Breast epithelium (tissue), 4 donors: ENCODE measurements at places on chromosomes 7 and 10. TPM values are rescaled to one million over a fixed set of nuclear protein-coding genes. Genes with fewer than 3 reads are reported as not detected.

- DNase-seq: no peak
- no peaks in the 10 kb centered on the region for H3K27me3 ChIP-seq
- H3K36me3 ChIP-seq: no peaks in the 10 kb centered on the region
- no peaks in the 10 kb centered on the region for H3K4me1 ChIP-seq
Observed at GRCh38 chr7:31997423-31997822, 72.8 kb downstream of the PDE1C start.

The CYCS gene
- 18.1 TPM for total RNA-seq

DNA sequence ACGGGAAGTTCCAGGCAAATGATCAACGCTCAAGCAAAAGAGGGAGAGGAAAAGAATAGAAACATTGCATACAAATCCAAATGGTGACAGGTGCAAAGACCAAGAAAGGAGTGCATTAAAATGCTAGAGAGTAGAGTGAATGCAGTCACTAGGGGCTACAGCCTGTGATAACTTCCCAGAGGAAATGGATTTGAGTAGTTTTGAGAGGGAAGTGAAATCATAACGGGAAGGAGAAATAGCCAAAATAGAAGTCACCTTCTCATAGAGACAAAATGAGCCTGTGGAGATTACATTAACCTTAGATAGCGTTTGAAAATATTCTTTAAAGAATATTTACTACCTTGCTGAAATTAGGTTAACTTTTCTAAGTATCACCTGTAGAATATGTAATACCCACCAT, 26.5 kb downstream of the NUP42 start:
- H3K4me1 ChIP-seq: no peaks in the 10 kb centered on the region
- no peak overlapping the region for H3K4me3 ChIP-seq
- no peaks in the 10 kb centered on the region for H3K27me3 ChIP-seq

DNA sequence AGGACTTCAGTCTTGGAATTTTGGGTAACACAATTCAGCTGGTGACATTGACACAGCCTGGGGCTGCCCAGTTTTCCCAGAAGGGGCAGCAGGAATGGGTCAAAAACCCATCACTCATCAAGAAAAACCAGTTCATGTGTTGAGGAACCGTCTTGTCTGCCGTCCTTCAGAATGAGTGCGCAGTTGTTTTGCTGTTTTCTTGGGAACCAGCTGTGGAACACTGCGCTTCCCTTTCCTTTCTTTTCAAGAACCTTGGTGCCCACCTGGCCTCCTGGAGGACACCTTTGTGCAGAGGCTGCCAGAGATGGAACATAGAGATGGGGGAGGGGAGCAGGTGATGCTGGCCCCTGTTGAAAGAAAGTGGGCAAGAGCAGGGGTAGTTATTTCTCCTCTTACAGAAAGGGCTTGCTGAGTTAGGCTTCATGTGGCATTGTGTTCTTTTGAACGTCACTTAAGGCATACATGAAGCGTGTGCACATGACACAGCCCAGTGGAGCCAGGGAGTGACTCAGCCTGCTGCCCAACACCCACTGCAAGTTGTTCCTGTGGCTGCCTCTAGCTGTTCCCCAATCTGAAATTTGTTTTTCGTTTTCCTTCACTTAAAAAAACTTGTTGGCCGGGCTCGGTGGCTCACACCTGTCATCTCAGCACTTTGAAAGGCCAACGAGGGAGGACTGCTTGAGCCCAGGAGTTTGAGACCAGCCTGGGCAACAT, 87.4 kb upstream of the TNS3 start:
- H3K4me3 ChIP-seq: peak overlapping the region; percentile 32
- H3K36me3 ChIP-seq: no peaks in the 10 kb centered on the region
- no peaks in the 10 kb centered on the region for H3K4me1 ChIP-seq
- no peaks in the 10 kb centered on the region for H3K27me3 ChIP-seq
- peak; percentile 85 for DNase-seq

GRCh38 chr7:1367501-1368183, 91.6 kb downstream of the MICALL2 start:
- no peaks in the 10 kb centered on the region for H3K36me3 ChIP-seq
- no peaks in the 10 kb centered on the region for H3K4me1 ChIP-seq
- peaks cover 8% of the 10 kb centered on the region for H3K27me3 ChIP-seq
- DNase-seq: no peak

The SLC16A12 gene
- 4.8 TPM for total RNA-seq

GRCh38 chr10:6463366-6463765, 116.7 kb downstream of the PRKCQ start:
- no peaks in the 10 kb centered on the region for H3K27me3 ChIP-seq
- H3K4me3 ChIP-seq: no peak overlapping the region
- DNase-seq: no peak
- no peak overlapping the region for H3K27ac ChIP-seq
- H3K4me1 ChIP-seq: no peaks in the 10 kb centered on the region
- no peaks in the 10 kb centered on the region for H3K36me3 ChIP-seq

- H3K27ac ChIP-seq: no peak overlapping the region
- H3K4me3 ChIP-seq: no peak overlapping the region
- H3K36me3 ChIP-seq: no peaks in the 10 kb centered on the region
- no peaks in the 10 kb centered on the region for H3K27me3 ChIP-seq
- DNase-seq: no peak
- H3K4me1 ChIP-seq: no peaks in the 10 kb centered on the region
Observed at GRCh38 chr7:75626954-75627353, 111.8 kb downstream of the HIP1 start.

GRCh38 chr7:15284396-15284795, 277.4 kb downstream of the AGMO start:
- H3K27me3 ChIP-seq: no peaks in the 10 kb centered on the region
- H3K4me1 ChIP-seq: no peaks in the 10 kb centered on the region
- DNase-seq: no peak
- no peak overlapping the region for H3K4me3 ChIP-seq

DNA sequence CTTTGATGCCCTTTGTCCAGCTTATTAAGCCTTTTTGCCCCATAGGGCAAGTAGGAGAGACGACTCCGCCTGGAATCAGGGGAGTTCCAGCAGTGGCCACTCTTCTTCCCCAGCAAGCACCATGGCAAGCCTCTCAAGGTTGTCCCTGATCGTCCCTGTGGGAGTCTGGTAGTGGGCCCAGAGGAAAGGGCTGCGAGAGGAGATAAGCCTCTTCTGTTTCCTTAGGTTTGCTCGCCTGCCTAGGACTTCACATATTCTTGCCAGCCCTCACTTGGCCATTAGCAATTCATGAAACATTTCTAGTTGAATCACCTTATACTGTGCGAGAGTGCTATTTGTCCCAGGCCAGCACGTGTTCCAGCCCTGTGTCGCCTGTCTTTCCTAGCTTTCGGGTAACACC, 47.8 kb upstream of the CPN1 start:
- no peak overlapping the region for H3K27ac ChIP-seq
- H3K4me1 ChIP-seq: no peaks in the 10 kb centered on the region
- no peaks in the 10 kb centered on the region for H3K27me3 ChIP-seq
- no peak overlapping the region for H3K4me3 ChIP-seq
- no peaks in the 10 kb centered on the region for H3K36me3 ChIP-seq

- H3K36me3 ChIP-seq: no peaks in the 10 kb centered on the region
- H3K4me1 ChIP-seq: no peaks in the 10 kb centered on the region
- H3K4me3 ChIP-seq: no peak overlapping the region
- DNase-seq: no peak
- no peaks in the 10 kb centered on the region for H3K27me3 ChIP-seq
Observed at GRCh38 chr7:80583901-80584300, 54.5 kb upstream of the CD36 start.

The EPHA1 gene
- 11.8 TPM for total RNA-seq

- no peak for DNase-seq
- no peak overlapping the region for H3K4me3 ChIP-seq
- H3K36me3 ChIP-seq: no peaks in the 10 kb centered on the region
- H3K4me1 ChIP-seq: no peaks in the 10 kb centered on the region
Observed at GRCh38 chr10:26491934-26492333, 53.8 kb downstream of the APBB1IP start.

The TMEM130 gene
- total RNA-seq: not detected

GRCh38 chr7:93172683-93173082, 24.5 kb upstream of the SAMD9L start:
- no peaks in the 10 kb centered on the region for H3K27me3 ChIP-seq
- H3K4me3 ChIP-seq: no peak overlapping the region
- no peak overlapping the region for H3K27ac ChIP-seq
- no peaks in the 10 kb centered on the region for H3K4me1 ChIP-seq

GRCh38 chr7:35993113-35993512, 159.9 kb upstream of the EEPD1 start:
- DNase-seq: no peak
- peak overlapping the region; percentile 2 for H3K27ac ChIP-seq
- H3K27me3 ChIP-seq: no peaks in the 10 kb centered on the region

- no peaks in the 10 kb centered on the region for H3K4me1 ChIP-seq
- no peak overlapping the region for H3K4me3 ChIP-seq
- no peaks in the 10 kb centered on the region for H3K36me3 ChIP-seq
- H3K27ac ChIP-seq: no peak overlapping the region
Observed at GRCh38 chr10:65135508-65135907, 1614.3 kb downstream of the REEP3 start.

- DNase-seq: no peak
- H3K36me3 ChIP-seq: no peaks in the 10 kb centered on the region
- H3K4me1 ChIP-seq: no peaks in the 10 kb centered on the region
- no peaks in the 10 kb centered on the region for H3K27me3 ChIP-seq
Observed at GRCh38 chr7:2287745-2288144, 26.5 kb downstream of the SNX8 start.

The SLC13A4 gene
- total RNA-seq: not detected

The LGI1 gene
- total RNA-seq: 0.15 TPM

GRCh38 chr7:140673063-140673773, 473 bp downstream of the ADCK2 start:
- H3K36me3 ChIP-seq: no peaks in the 10 kb centered on the region
- peak overlapping the region; percentile 95 for H3K27ac ChIP-seq
- H3K4me1 ChIP-seq: peaks cover 2% of the 10 kb centered on the region
- peak; percentile 57 for DNase-seq

The FAM131B gene
- 2.3 TPM for total RNA-seq

DNA sequence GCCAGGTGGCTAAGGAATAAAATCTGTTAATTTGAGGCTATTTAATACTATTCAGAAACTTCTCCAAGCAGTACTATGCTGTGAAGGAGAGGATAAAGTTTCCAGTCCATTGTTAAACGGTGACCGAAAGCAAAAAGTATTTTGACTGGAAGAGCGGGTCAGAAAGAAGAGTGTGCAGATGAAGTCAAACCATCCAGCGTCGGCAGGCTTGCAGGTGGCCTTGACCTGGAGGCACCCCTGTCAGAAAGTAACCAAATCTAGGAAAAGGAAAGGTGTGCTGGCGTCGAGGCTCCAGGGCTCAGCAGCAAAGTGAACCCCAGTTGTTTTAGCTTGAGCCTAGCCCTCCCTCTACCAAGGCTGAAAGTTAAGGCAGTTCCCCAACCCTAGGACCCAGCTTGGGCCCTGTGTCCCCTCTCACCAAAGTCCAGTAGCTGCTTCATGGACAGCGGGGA, 544 bp downstream of the PDK4 start:
- H3K36me3 ChIP-seq: peaks cover 15% of the 10 kb centered on the region
- peak overlapping the region; percentile 88 for H3K4me3 ChIP-seq
- H3K27ac ChIP-seq: peak overlapping the region; percentile 95
- DNase-seq: no peak
- H3K27me3 ChIP-seq: no peaks in the 10 kb centered on the region

DNA sequence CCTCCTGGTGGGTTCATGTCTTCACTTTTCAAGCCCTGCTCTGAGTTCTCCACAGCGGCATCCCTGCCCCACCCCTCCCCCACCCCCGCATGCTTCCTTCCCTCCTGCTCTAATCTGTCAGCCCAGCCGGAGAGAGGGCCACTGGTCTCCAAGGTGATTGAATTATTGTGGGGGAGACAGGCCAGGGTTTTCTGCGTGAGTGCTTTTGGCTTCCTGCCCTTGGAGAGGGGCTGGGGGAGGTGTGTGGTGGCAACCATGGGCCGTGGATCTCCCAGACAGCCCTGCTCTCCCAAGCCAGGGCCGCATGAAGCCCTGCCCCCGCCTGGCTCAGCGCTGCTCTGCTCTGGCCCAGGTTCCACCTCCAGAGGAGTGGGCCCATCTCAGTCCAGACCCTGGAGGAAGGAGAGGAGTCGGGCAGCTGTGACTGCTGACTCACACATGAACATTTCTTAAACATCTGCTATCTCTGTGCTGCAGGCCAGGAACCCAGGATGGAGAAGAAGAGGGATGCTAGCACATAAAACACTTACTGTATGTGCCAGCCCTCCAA, 109.9 kb downstream of the ZMIZ1 start:
- H3K4me3 ChIP-seq: no peak overlapping the region
- H3K27me3 ChIP-seq: no peaks in the 10 kb centered on the region
- no peak for DNase-seq
- peak overlapping the region; percentile 35 for H3K27ac ChIP-seq
- H3K4me1 ChIP-seq: peaks cover 25% of the 10 kb centered on the region

The DIP2C gene
- total RNA-seq: 48.2 TPM

- H3K4me3 ChIP-seq: peak overlapping the region; percentile 24
- H3K27ac ChIP-seq: no peak overlapping the region
- no peaks in the 10 kb centered on the region for H3K4me1 ChIP-seq
Observed at GRCh38 chr10:45420453-45421192, 46.6 kb downstream of the ALOX5 start.

The AKR1C8 gene
- total RNA-seq: 0.33 TPM

The GPR15LG gene
- total RNA-seq: 1.3 TPM

The MYL7 gene
- total RNA-seq: 0.73 TPM

DNA sequence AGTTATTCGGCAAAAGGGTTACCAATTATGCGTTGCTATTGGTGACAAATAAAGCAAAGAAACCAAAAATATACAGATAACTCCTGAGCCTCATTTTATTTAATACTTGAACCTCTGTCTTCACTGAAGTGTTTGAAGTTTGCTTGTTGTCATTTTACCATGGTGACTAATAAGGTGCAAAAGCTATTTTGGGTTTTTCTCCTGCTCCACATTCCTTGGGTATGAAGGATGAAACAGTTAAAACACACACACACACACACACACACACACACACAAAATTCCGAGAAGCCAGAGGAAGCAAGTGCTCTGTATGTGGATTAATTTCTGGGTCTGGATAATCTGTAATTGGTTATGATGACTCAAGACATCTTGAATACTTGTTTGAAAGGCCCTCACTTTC, 246.5 kb downstream of the COBL start:
- no peaks in the 10 kb centered on the region for H3K27me3 ChIP-seq
- H3K4me1 ChIP-seq: no peaks in the 10 kb centered on the region
- DNase-seq: no peak
- H3K4me3 ChIP-seq: no peak overlapping the region
- H3K36me3 ChIP-seq: no peaks in the 10 kb centered on the region
- peak overlapping the region; percentile 33 for H3K27ac ChIP-seq

DNA sequence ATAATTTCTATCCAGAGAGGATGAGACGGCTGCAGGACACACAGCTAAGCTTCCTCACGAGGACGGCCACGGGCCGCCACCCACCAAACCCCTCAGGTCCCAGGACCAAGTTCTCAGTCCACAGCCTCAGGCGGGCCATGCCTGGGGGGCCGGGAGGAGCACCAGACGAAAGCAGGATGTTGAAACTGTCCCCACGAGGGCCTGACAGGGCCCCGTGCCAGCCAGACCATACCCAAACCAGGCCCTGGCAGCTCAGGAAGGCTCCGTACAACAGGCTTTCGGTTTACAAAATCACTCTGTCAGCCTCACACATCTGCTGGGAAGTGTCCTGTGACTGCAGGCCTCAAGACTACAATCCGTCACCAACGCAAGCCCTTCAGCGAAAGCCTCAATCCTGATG, 14.5 kb downstream of the TUBGCP2 start:
- DNase-seq: no peak
- no peak overlapping the region for H3K4me3 ChIP-seq
- no peaks in the 10 kb centered on the region for H3K4me1 ChIP-seq
